CD4-positive, alpha-beta T cell treated with Interleukin-15 for 4 hours (primary cell): ENCODE measurements at places on chromosomes 13 and 19.

GRCh38 chr13:60627071-60627686 lies 230.2 kb downstream of the TDRD3 start:
- DNase-seq, result no peak

- DNase-seq, result no peak
These were observed 27.6 kb upstream of the SIN3B start for GRCh38 chr19:16801600-16802013.

DNA sequence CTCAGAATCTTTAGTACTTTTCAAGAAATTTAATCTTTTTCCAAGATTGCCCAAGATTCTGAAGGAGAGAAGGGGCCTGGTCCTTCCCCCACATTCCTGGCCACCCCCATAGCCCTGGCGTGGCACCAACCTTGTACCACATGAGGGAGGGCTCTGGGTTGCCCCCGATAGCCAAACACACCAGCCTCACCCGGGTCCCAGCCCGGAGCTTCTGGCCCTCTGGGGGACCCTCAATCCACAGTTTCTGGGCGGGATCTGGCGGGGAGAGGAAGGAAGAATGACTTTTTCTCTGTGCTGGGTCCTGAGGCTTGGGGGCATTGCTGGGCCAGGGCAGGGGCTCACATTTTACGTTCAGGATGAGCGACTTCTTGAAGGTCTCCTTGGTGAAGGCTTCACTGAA lies 4.4 kb downstream of the NPHS1 start:
- DNase-seq, result no peak

GRCh38 chr19:16381756-16382401 lies 57.3 kb downstream of the KLF2 start:
- DNase-seq, result no peak

DNA sequence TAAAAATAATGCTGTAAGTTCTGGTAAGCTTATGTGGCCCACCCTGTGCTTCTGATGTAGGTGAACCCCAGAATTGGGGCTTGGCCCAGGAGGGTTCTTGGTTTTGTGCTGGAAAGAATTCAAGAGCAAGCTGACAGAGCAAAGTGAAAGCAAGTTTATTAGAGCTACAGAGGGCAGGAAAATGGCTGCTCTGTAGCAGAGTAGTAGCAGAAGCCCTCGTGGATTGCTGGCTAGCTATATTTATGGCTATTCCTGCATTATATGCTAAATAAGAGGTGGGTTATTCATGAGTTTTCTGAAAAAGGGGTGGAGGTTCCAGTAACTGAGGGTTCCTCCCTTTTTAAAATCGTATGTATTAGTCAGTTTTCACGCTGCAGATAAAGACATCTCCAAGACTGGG lies 20.6 kb upstream of the ZNF599 start:
- no peak for DNase-seq

DNA sequence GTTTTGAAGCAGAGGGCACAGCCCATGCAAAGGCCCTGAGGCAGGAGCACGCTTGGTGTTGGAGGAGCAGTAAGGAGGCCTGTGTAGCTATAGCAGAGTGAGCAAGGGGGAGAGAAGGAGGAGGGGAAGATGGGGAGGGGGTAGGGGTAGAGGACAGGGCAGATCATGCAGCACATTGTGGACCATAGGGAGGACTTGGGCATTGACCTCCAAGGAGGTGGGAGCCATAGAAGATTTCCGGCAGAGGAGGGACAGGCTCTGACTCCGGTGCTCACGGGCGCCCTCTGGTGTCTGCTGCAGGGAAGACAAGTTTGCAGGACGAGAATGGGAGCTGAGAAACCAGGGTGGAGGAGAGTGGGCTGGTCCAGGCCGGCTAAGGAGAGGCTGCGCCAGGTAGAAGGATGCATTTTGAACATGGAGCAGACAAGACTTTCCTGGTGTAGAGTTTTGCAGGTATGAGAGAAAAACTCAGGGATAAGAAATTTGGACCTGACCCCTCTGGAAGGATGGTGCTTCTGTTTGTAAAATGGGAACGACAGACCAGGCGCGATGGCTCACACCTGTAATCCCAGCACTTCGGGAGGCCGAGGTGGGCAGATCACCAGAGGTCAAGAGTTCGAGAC lies 13.7 kb upstream of the CREB3L3 start:
- peak; percentile 89 for DNase-seq

- no peak for DNase-seq
These were observed 10.1 kb upstream of the SHISA2 start for GRCh38 chr13:26061947-26062346.

DNA sequence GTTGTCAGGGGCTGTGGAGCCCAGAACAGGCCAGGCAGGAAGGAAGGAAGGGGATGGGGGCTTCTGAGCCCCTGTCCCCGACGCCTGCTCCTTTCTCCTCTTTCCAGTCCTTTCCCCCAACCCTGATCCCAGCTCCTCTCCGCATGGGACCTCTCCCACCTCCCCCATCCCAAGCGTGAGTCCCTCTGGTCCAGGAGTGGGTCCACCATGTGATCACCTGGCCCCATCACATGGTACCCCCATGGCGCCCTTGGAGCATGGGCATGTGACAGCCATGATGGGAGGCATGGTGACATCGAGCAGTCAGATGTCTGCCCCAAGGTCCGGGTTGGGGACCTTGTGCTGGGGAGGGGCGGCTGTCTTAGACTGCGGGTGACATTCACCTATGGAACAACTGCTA lies 9.2 kb downstream of the RYR1 start:
- DNase-seq, result no peak

GRCh38 chr13:101916108-101916774 lies 463.8 kb downstream of the ITGBL1 start:
- no peak for DNase-seq

DNA sequence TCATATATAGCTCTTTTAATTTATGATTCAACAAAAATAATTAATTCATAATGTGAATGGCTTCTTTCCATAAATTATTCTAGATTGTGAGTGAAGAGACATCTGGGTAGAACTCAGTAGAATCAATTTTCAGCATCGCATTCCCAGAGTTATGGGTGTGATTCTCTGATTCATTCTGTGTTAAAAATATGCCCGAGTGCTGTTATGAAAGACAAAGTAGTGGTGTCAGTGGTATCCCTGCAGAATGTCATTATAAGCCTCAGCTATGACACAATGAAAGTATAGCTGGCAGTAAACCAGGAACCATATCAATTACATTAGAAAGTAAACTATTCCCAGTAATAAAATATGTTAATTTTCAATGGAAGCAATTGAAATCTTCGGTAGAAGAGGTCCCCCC lies 480.5 kb upstream of the SLITRK1 start:
- DNase-seq, result no peak

DNA sequence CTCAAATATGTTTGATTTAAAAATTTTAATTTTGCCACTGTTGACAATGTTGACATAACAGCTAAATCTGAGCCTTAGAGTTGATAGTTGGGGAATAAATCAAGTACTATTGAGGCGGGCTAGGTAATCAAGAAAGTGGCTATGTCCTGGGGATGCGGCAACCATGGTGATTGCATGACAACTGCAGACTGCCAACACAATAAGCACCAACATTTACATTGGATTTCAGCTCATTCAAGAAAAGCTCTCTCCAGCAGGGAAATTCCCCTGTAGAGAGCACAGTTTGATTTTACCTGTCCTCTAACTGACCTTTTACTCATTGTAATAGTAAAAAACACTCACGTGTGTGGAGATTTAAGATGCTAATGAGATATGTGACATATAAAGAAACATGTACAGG lies 63.1 kb downstream of the ZNF100 start:
- DNase-seq, result no peak

DNA sequence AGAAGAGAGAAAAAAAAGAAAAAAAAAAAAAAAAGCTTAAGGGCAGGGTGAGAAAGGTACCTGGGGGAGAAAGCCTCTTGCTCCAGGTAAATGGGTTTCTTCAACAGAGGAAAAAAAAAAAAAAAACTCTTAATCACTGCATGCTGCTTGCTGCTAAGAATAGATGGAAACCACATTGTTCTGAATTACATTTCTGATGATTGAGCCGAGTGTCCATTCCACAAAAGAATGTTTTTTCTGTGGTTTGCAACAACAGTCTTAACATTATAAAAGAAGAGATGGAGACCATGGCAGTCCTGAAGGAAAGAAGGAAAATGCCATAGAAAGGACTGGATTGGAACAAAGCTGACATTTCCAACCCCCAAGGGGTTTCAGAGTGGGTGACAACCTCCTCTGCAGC lies 1312.7 kb downstream of the SLITRK1 start:
- no peak for DNase-seq

DNA sequence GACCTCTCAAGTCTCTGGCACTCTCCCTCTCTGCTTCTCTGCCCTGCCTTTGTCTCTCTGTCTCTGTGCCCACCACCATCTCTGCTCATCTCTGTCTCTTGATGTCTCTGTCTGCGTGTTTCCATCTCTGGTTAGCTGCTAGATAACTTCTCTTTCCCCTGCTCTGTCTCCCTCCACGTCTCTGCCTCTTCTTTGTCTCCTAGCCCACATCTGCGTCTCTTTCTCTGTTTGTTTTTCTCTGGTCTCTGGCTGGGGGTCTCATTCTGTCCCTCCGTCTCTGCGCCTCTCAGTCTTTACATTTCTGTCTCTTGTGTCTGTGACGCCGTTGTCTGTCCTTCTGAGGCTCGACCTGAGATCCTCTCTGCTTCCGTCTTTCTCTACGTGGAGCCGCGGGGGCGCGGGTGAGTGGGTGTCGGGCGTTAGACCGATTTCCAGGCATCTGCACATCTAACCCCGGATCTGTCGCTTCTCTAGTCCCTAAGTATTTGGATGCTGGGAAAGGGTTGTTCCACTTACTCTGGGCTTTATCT lies 386 bp downstream of the GIPR start:
- peak; percentile 25 for DNase-seq

- DNase-seq, result no peak
These were observed 14.5 kb upstream of the NFIC start for GRCh38 chr19:3351702-3352447.

DNA sequence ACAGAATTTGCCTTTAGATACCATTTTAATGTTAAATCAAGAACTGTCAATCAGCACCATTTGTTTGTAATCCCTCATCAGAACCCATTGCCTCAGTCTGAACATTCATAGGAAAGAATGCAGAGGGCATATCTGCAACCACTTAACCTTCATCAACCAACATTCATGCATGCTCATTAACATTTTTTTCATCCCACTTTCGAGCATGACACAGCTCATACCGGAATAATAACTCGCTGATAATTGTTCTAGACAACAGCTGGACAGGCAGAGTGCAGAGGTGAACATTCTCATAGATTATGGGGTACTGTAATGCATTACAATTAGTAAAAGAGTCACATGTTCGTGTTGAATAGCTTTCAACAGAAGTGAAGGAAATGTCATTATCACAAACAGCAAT lies 216.8 kb downstream of the DIAPH3 start:
- DNase-seq, result no peak

GRCh38 chr13:34777914-34778303 lies 164.2 kb upstream of the NBEA start:
- DNase-seq, result no peak

GRCh38 chr19:29364224-29364726 lies 151.3 kb upstream of the UQCRFS1 start:
- no peak for DNase-seq

- DNase-seq, result no peak
These were observed 1.1 kb downstream of the KLHL26 start for GRCh38 chr19:18637673-18638630.

DNA sequence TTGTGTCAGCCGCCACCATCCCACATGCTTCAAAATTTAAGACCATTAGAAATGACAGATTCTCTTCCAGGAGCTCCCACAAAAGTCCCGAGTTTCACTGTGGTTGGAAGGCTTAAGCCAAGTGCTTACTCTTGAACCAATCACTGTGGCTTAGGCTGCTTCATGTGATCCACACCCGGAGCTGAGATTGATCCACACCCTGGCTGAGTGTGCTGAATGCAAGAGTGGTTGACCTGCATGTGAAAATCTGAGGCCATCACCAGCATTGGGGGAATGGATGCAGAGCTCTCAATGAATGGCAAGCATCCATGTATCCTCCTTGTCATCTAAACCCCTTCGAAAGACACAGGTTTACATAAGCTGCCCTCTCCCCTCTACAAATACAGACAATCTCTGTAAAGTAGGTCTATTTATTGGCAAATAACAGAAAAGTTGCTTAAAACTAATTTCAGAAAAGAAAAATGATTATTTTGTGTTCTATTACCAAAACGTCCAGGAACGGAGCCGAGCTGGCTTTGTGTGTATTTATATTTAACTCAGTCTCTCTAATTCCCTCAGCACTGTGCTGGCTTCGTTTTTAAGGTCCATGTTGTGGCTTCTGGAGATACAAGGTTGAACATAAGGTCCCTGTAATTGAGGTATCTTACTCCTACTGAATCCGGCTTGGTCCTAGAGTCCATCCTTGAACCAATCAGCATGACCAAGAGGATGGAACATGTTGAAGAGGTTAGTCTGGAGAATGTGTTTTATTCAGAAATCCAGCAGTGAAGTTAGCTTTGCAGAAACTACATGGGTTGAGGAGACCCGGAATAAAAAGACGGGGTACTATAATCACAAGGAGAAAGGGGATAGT lies 332.4 kb downstream of the LIG4 start:
- no peak for DNase-seq

DNA sequence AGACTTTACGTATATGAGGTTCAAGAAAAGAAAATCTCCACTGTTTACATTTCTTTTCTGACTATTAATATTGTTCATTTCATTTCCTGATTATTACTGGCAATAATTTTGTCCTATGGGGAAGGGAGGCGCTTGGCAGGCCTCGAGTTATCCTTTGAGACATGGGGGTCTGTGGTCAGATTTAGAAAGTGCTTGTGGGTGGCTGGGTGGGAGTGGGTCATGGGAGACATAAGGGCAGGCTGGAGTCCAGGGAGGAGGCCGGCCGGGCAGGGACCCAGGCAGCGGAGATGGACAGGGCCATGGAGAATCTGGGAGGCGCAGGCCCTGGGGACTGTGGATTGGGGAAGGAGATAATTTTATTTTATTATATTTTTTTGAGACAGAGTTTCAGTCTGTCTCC lies 40.1 kb downstream of the LTBP4 start:
- DNase-seq, result no peak

- no peak for DNase-seq
These were observed 12.3 kb upstream of the SOX1 start for GRCh38 chr13:112054616-112055015.

DNA sequence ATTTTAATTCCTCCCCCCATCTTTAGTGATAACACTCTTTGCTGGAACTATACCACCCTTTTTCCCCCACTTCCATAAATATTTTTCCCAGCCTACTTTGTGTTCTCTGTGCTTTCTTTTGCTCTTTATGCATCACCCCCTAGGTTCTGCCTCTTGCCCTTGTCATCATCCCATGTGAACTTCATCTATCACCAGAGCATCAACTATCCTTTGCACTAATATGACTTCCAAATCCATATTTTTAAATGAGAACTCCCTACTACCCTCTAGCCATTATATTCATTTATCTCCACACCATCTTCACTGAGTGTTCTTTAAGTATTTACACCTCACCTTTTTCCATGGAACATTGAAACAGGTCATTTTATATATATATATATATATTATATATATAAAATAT lies 452.7 kb downstream of the FOXO1 start:
- no peak for DNase-seq

DNA sequence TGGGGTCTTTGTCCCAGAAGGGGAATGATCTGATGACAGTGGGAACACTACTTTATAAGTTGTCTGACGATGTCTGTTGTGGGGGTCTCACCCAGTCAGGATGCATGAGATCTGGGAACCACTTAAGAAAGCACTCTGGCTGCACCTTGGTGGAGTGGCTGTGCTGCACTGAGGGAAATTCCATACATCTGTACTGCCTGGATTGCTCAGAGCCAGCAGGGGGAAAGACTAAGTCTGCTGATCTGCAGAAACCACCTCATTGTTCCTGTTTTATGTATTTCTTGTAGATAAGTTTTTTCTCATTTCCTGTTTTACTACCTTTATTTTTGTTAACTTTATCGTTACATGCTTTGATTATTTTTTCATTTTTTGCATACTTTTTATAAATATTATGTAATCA lies 27.3 kb downstream of the ZNF430 start:
- no peak for DNase-seq

- DNase-seq, result peak; percentile 40
These were observed 22.3 kb upstream of the LILRA2 start for GRCh38 chr19:54551293-54551692.
